ENCODE measurements at places on chromosomes 11 and 22.
A peak's percentile ranks its signal among the peaks of the same experiment; 100 is the strongest.

DNA sequence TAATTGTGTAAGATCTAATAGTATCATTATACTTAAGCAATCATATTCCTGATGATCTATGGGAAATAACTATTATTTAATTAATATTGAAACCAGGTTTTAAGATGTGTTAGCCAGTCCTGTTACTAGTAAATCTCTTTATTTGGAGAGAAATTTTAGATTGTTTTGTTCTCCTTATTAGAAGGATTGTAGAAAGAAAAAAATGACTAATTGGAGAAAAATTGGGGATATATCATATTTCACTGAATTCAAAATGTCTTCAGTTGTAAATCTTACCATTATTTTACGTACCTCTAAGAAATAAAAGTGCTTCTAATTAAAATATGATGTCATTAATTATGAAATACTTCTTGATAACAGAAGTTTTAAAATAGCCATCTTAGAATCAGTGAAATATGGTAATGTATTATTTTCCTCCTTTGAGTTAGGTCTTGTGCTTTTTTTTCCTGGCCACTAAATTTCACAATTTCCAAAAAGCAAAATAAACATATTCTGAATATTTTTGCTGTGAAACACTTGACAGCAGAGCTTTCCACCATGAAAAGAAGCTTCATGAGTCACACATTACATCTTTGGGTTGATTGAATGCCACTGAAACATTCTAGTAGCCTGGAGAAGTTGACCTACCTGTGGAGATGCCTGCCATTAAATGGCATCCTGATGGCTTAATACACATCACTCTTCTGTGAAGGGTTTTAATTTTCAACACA, 6.4 kb downstream of the BIRC3 start:
- peak; percentile 32 for DNase-seq

DNA sequence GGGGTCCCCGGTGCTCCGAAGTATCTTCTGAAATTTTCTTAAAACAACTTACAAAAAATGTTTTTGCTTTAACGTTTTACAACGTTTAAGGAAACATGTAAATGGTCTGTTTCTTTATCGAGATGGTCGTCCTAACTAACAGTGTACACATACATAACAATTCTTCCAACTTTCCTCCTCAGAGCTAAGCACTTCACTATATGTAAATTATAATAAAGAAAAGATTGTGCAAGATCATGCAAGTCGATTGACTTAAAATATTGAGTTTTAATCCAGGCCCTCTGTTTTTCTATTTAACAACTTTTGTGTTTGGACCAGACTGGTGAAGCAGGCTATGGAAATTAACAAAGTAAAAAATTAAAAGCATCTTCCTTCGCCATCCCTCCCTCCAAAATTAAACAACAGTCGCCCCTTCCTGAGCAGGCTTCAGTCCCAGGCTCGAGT, 4.9 kb downstream of the ALX4 start:
- DNase-seq = no peak

- DNase-seq = no peak
Measured at GRCh38 chr22:46012182-46012880, 35.4 kb upstream of the WNT7B start.

- DNase-seq = no peak
Measured at GRCh38 chr11:121067962-121068647, 32.9 kb upstream of the TECTA start.

DNA sequence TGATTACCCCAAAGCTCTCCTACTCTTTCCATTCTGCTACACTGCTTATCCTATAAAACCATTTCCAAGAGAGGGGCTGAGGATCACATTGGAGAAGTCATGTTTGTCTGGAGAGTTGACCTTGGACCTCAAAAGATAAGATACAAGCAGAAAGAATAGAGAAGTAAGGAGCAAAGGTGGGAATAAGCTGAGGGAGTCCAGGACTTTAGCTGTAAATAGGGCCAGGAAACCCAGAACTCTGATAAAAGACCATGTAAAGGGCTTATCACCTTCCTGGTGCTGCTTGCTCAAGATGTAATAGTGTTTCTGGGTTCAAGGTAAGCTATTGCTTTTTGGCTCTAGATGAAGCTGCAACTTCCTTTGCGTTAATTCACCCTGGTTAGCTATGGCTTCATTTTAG, 32.8 kb upstream of the CCDC90B start:
- no peak for DNase-seq

DNA sequence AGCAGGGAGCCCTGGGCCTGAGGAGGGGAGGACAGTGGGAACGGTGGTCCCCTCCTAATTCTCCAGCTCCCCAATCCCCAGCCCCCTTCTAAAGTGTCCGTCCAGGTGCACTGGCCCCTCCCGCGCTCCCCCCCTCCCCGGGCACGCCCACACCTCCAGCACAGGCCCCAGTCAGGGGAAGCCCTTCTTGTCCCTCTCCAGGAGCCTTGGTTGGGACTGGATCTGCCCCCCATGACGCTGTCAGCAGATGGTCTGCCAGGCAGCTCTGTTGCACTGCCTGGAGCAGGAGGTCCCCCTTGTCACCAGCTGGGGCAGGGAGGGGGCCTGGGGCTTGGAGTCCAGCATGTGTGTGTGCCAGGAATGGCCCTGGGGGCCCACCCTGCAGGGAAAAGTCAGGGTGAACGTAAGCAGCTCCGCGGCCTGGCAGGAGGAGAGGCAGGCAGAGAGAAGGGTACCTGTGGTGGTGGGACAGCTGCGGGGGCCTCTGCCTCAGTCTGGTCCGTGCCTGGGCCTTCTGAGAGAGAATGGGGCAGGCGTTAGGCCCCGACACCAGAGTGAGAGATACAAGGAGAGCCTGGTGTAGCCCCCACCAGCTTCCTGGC, 1.6 kb downstream of the IRF7 start:
- DNase-seq = no peak

GRCh38 chr22:32776802-32777201, 24.7 kb upstream of the TIMP3 start:
- no peak for DNase-seq

DNA sequence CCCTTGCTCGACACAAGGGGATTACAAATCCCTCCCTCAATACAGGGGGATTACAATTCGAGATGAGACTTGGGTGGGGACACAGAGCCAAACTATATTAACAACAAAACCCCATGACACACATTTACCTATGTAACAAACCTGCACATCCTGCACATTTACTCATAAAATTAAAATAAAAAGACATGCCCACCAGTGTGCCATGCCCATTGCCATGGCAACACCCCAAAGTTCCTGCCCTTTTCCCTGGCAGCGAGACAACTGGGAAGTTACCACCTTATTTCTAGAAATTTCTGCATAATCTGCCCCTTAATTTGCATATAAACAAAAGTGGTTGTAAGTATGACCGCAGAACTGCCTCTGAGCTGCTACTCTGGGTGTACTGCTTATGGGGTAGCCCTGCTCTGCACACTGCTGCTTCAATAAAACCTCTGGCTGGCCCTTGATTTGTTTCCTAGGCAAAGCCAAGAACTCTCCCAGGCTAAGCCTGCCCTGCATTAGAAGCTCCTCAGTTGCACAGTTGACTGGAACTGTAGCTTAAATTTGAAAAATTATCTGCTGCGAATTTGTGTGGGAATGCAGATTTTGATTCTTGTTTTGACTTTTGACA, 8.6 kb upstream of the INCENP start:
- no peak for DNase-seq

GRCh38 chr11:134503596-134503995, 91.6 kb upstream of the B3GAT1 start:
- DNase-seq = no peak

Data from AG04450 (cell line).